ENCODE measurements at places on chromosomes 5 and 9. TPM values are rescaled to one million over a fixed set of nuclear protein-coding genes. Genes with fewer than 3 reads are reported as not detected.

The FAT2 gene
- not detected for total RNA-seq

The APC gene
- 49.4 TPM for total RNA-seq

The VCAN gene
- 14.1 TPM for total RNA-seq

The FLT4 gene
- total RNA-seq = 28.6 TPM

The ATP6V0E1 gene
- 139 TPM for total RNA-seq

The FAM221B gene
- not detected for total RNA-seq

The SVEP1 gene
- 0.30 TPM for total RNA-seq

All from epithelial cell of umbilical artery (primary cell).